ENCODE measurements at places on chromosomes 5 and 9.
A peak's percentile ranks its signal among the peaks of the same experiment; 100 is the strongest.

GRCh38 chr5:59569608-59570334 lies 323.8 kb downstream of the PDE4D start:
- DNase-seq, result no peak

DNA sequence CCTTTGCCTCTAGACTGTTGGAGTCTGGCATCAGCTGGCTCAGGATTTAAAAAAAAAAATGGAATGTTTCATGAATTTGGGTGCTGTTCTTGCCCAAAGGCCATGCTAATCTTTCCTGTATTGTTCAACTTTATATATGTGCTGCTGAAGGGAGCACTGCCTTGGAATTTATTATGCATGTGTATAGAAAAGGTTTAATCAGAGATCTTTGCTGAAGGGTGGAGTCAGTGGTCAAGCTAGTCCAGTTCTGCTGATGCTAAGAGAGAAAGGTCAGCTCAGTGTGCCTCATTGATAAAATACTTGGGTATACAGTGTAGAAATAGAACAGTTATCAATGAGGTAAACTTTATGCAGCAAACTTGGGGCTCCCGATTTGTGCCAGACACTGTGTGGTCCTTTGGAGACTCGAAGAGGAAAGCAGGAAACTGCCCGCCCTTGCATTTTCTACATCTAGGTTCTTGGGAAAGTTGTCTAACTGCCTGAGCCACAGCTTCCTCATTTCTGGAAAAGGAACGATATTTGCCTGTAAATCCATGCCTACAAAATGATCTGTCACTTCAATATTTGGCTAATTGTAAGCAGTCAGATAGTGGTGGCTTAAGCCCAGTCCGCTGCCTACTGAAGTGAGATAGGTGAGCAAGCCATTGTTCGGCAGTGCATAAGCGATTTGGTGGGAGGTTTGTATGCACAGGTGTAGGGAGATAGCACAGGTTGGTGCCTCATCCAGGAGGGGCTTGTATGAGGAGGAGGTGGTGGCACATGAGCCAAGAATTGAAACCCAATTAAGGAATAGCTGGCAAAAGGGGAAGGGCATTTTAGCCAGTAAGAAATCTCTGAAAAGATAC lies 29.2 kb upstream of the GTF2H2C start:
- DNase-seq, result no peak

DNA sequence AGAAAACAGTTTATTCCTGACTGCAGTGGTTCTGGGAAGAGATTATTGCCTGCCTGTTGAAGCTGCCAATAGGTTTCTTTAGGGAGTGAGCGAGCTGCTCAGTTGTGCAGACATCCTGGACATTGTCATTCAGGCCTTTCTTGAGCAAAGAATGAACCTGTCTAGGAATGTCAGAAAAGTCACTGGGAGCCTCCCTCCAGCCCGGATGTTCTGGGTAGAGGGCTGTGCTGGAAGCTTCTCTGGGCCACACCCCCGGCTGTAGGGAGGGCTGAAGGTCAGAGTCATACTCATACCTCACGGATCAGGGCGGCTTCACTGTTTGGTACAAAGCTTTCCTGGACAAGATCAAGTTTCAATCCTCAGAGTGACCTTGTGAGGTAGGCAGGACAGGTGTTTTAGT lies 33.4 kb upstream of the TBC1D2 start:
- DNase-seq, result no peak

DNA sequence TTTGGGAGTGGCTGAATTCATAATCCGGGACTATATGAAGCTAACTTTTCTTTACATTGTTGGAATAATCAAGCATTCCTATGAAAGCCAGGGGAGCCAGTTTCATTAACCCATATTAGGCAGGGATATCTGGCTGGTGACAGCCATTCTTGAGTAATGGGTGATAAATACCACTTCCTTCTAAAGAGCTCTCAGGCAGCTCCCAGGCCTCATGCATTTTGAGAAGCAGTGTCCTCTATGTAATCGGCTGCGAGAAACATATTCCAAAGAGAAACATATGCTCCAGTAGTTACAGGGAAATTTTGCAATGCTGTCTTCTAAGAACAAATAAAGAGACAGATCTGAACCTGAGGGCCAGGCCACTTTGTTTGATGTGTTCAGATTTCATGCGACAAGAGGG lies 83.1 kb downstream of the MSX2 start:
- no peak for DNase-seq

DNA sequence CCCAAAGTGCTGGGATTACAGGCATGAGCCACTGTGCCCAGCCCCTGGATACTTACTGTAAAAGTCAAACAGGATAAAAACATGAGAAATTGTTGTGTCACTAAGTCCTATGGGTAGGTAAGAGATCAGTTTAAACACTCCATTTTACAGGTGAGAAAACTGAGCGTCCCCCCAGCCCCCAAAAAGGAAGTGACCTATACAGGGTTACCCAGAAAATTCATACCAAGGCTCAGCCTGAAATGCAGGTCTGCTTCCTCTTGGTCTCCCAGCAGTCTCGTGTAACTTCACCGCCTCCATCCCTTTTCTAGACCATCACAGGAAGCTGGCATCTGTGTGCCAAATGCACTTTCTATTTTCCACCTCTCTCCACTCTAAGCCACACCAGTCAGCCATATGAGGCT lies 57.2 kb downstream of the TMOD1 start:
- DNase-seq, result no peak

- DNase-seq, result no peak
Measured at GRCh38 chr9:80839821-80840675, 849.3 kb downstream of the TLE1 start.

DNA sequence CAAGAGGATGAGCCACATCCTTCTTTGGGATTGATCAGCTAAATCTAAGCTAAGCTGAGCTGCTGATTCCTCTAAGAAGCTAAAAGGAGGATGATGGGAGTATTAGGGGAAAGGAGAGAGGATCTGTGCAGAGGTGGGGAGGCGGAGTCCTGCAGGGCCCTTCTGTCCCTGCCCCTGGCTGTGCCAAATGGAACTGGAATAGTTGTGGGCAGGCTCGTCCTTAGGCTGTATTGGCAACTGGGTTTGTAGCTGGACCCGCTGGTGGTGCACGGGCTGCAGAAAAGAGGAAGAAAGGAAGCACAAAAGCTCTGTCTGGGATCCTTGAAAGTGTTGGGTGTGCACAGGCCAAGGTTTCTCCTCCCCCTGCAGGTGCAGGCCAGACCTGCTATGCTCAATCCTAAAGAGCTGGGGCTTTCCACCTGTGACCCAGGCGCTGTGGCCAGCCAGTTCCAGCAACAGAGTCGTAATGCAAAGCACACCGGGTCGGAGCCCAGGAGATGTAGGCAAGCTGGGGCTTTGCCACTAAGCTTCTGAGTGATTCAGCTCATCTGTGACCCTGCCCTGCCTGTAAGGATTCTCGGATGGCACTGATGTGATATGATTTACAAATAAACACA lies 9.8 kb downstream of the CLTB start:
- DNase-seq, result no peak

DNA sequence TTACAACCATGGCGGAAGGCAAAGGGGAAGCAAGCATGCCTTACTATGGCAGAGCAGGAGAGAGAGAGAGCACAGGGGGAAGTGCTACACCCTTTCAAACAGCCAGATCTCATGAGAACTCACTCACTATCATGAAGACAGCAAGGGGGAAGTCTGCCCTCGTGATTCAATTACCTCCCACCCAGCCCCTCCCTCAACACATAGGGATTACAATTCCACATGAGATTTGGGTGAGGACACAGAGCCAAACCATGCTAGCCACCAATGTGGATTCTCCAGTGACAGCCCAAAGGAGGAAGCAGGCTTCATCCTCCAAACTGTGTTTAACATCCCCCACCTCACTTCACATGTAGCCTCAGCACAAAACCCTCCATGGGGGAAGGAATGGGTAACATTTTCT lies 563.7 kb downstream of the CDK5RAP2 start:
- no peak for DNase-seq

- no peak for DNase-seq
Measured at GRCh38 chr9:84788803-84789462, 119.4 kb downstream of the NTRK2 start.

GRCh38 chr9:8486095-8486494 lies 686.5 kb upstream of the DMAC1 start:
- DNase-seq, result no peak

DNA sequence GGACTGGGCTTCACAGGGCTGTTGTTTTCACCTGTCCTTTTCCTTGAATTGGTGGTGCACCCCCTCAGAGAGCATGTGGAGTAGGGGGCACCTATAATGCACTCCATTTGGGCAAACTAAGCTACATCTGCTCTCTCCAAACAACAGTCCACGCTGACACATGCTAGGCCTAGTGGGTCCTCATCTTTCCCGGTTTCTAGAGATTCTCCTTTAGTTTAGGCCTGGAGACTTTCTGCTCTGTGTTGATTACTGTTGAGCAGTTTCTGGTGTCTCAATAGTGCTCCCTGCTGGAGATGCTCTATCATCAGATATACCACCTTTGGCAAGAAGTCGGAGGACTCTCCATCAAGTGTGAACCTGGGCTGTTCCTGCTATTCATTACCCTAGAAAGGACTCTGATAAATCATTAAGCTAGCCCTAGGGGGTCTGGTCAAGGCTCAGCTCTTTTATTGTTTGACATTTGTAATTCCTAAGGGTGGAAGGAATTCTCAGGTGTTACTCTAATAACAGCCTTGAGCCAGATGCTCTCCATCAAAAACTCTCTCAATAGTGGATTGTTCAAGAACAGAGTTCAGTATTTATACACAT lies 64.0 kb upstream of the FYB1 start:
- no peak for DNase-seq

DNA sequence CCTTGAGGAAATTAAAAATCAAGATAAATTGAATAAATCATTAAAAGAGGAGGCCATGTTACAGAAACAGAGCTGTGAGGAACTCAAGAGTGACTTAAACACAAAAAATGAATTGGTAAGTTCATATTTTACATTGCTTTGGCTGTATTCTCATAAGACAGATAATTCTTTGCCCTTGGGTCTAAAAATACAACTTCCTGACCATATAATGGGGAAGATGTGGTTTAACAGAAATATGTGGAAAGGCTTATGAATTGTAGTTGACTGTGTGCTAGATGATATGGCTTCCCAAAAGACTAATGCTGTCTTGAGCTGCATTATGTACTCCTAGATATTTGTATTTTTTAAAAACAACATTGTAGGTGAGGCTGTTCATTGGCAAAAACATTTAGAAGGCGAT lies 33.1 kb downstream of the CNTRL start:
- DNase-seq, result no peak

DNA sequence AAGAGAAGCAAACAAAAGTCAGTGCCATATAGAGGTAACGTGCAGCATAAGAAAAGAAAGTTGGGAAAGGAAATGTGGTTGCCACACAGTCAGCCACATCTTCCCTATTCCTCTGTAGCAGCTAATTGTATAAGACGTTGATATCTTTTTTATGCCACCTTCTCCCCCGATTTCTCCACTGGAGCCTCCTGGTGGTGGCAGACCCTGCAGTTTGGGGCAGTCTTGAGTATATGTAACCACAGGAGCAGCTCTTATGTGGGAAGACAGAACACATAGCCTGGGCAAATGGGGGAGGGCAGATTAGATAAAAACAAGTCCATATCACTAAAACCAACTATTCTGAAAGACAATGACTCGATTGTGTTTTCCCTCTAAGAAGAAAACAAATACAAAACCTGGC lies 99.7 kb downstream of the PLCXD3 start:
- DNase-seq, result no peak

GRCh38 chr5:129454461-129454860 lies 5.6 kb upstream of the ADAMTS19 start:
- DNase-seq, result no peak

GRCh38 chr9:81594415-81594814 lies 94.9 kb downstream of the TLE1 start:
- no peak for DNase-seq

DNA sequence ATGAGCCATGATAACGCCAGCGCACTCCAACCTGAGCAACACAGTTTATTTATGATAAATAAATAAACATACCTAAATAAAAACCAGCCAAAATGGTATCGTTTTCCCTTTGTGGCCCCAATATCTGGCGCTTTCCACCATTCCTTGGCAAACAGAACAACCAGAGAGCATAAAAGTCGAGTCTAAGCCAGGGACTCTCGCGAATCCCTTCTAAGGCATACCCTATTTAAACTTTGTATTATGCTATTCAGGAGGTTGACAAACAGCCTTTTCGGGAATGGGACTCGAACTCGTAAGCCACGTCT lies 386 bp upstream of the MATR3 start:
- no peak for DNase-seq

DNA sequence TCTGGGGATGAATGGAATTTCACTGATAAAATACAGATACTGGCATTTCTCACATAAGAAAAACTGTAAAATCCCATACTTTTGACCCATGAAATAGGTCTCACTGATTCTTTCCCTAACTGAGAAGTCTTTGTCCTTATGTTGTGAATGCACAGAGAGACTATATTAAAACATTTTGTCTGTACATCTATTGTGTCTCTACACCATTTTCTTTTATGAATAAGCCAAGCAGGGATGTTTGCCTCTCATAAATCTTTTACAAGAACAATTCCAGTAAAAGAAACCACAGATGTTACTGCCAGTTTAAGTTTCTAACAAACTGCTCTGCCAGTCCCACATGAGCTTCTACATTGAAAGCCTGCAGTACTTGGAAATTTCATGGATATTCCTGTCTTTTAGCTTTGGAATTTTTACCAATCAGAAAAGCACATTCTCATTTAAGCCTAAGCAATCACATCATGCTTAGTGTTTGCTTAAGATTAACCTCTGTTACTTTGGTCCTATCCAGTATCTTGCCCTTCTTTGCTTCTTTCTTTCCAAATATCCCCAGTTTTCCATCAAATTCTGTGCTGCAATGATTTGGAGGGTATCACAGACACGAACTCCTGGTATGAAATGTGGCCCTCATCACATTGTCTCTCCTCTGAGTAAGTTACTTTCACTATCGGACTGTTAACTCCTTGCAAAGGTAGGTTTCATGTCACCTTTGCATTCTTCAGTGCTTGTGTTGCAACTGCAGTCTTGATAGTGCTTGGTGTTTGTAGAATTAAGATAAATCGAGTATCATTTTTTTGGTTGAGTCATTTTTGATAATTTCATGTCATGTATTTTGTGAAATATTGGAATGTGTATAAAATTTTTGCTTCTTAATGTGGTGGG lies 415.1 kb upstream of the ADAMTSL1 start:
- no peak for DNase-seq

DNA sequence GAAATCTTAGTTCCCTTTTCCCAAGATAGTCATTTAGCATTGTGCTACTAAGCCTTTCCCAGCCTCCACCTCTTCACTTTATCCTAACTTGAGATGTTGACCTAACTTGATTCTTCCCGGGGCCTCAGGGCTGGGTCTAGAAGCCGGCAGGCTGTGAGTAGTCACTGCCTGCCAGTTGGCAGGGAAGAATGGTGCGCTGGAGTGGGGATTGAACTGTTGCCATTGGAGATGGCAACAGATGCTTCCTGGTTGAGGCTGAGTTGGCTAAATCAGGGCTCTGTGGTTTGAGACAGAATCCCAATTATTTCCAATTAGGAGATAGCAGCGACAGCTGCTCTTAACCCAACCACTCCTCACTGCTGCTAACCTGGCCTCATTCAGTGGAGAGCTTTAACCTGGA lies 343.1 kb downstream of the BRINP1 start:
- DNase-seq, result no peak

- peak; percentile 70 for DNase-seq
Measured at GRCh38 chr5:163695830-163696578, 190.6 kb downstream of the MAT2B start.

GRCh38 chr5:179559284-179560252 lies 9.2 kb downstream of the RUFY1 start:
- peak; percentile 99 for DNase-seq

Measured in SW 1271 (cell line).